Pons (tissue), 1 donor: ENCODE measurements at places on chromosomes 11 and 22.

- DNase-seq, result no peak
Measured at GRCh38 chr11:68406324-68407313, 53.9 kb upstream of the PPP6R3 start.

GRCh38 chr22:24384131-24384530, 43.3 kb upstream of the ADORA2A start:
- DNase-seq, result no peak

DNA sequence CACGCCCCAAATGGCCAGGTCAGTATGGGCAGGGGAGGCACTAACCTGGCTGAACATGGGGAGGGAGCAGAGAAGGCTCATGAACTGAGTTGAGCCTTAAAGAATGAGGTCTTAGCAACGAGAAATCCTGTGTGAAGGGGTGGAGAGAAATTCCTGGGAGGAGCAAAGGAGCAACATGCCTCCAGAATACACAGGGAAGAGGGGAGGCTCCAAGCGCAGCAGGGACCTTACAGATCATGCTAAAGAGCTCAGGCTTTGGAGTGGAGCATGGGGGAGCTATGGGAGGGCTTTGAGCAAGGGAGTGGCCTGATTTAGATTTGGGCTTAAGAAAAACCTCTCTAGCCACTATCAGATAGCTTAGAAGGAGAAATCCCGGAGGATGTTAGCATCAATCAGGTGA, 88.1 kb downstream of the MN1 start:
- DNase-seq, result no peak

- no peak for DNase-seq
Measured at GRCh38 chr22:45502215-45503049, at the start of gene FBLN1. Gene FBLN1 (plus strand): TSS chr22:45502883. CDS start chr22:45502986, 103 bp downstream.
